Stimulated activated CD4-positive, alpha-beta T cell treated with anti-CD3 and anti-CD28 coated beads, Interleukin-2, amount 100 ng/mL, for 4 hours (primary cell): ENCODE measurements at places on chromosomes 13 and 19.

DNA sequence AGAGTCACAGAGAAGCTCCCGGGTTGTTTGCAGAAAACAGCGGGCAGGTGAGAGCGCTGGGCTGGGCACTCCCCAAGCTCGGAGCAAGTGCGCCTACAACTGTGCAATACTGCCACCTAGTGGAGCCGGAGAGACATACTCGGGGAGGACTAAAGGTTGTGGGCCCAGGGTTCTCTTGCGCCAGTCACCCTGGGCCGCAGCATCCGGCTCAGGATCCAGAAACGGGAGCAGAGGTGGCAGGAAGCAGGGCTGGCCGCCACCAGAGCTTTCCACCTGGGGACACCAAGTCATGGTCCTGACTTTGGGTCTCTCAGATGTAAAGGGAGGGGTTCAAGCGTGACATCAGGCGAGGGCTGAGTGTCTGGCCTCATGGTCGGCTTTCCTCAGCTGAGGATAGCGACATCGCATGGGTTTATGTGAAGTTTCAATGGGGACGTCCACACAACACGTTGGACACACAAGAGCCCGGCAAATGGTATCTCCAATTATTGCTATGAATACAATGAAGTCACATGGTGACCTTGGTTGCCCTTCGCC, 11.2 kb upstream of the KLK4 start:
- peak; percentile 72 for DNase-seq

DNA sequence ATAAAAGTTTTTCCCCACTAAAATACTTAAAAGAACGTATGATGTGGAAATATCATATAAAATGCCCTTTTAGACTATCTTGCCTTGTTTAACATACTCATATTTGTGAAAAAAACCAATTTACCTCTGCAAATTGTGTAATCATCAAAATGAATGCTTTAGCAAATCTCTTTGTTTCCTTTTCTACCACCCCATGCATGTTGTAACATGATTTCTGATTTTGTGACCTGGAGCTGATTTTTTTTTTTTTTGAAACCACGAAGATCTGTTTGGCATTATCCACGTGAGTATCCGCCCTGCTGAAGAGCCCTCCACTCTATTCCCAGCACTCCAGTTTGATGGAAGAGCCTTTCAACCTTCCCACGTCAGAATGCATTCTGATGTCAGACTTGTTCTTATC, 245.8 kb upstream of the NBEA start:
- DNase-seq, result no peak

DNA sequence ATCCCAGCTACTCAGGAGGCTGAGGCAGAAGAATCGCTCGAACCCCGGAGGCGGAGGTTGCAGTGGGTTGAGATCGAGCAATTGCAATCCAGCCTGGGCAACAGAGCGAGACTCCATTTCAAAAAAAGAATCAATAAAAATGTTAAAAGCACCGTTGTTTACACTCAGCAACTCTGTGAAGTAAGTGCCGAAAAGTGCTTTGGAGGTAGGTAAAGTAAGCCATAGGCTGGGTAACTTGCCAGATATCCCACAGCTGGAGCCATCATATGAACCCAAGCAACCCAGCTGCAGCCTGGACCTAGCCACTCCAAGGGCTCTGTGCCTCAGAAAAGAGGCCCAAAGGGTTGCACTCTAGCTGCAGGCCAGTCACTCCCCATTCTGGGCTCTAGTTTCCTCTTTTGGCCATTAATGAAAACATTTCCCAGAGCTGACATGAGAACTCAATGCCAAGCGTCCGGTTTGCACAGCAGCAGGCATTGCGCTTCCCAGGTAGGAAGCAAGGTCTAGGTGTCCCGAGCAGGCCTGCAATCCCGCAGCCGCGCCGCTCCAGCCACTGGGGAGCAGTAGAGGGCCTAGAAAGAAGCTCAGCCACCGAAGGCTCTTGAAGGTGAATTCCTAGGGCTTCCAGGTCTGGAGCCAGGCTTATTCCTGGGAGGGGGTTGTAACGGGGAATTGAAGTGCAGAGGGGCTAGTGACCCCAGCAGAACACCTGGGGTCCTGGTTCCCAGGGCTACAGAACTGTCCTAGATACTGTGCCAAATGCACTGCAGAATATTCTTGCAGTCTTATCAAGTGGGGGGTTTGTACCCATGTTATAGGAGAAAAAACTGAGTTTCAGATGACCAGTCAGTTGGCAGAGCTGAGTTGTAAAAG, 4.1 kb upstream of the CD79A start:
- peak; percentile 54 for DNase-seq

GRCh38 chr13:31000889-31001288, 68.4 kb downstream of the TEX26 start:
- no peak for DNase-seq

DNA sequence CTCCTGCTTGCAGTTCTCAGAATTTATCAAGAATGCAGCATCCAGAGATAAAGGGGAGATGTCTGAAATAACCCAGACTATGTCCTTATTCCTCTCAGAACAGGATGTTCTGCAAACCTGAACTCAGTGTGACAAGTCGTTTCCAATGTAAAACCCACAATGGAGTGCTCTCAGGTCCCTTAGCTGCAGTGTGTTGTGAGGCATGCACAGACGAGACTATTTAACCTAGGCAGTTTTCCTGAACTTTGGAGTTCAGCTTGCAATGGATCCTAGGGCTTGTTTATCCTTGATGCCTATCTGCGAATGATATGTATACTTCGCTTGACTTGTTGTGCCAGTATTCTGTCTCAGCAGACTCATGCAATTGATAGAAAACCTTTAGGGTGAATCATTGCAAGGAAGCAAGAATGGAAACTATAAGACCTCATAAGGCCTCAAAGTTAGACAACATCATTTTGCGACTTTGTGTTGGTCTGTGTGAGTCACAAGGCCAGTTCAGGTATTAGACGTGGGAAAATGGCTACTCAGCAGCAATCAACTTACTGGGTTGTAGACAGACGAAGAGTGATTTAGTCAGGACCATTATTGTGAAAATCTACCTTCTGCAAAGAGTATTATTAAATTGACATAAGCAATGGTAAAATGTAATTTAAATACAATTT, 2439.9 kb upstream of the PCDH20 start:
- DNase-seq, result no peak

GRCh38 chr13:93004919-93005318, 221.7 kb upstream of the GPC6 start:
- DNase-seq, result no peak

GRCh38 chr13:112058941-112059340, 8.0 kb upstream of the SOX1 start:
- no peak for DNase-seq

DNA sequence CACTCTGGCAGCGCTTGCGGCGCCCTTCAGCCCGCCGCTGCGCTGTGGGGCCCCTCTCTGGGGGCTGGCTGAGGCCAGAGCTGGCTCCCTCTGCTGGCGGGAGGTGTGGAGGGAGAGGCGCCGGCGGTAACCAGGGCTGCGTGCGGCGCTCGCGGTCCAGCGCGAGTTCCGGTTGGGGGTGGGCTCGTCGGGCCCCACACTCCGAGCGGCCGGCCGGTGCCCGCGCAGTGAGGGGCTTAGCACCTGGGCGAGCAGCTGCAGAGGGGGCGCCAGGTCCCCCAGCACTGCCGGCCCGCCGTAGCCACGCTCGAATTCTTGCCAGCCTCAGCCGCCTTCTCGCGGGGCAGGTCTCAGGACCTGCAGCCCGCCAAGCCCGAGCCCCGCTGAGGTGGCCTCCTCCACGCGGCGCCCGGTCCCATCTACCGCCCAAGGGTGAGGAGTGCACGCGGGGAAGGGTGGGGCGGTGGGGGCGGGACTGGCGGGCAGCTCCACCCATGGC, 879.0 kb upstream of the SLITRK5 start:
- DNase-seq, result no peak

DNA sequence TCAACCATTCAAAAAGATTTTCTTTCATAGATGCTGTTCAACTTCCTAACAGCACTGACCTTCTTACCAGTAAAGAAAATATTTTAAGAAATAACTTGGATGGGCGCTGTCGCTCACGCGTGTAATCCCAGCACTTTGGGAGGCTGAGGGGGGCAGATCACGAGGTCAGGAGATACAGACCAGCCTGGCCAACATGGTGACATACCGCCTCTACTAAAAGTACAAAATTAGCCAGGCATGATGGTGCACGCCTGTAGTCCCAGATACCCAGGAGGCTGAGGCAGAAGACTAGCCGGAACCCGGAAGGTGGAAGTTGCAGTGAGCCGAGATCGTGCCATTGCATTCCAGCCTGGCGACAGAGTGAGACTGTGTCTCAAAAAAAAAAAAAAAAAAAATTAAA, 865.7 kb upstream of the SLC10A2 start:
- no peak for DNase-seq

- no peak for DNase-seq
Observed at GRCh38 chr19:34229721-34230120, 24.6 kb upstream of the GARRE1 start.
